ENCODE measurements at places on chromosomes 12 and 14. TPM values are rescaled to one million over a fixed set of nuclear protein-coding genes. Genes with fewer than 3 reads are reported as not detected.

GRCh38 chr12:49288412-49288853 is 6.5 kb upstream of the PRPH start:
- DNase-seq: peak; percentile 49

GRCh38 chr12:103441437-103442181 is 54.2 kb downstream of the C12orf42 start:
- no peak for DNase-seq

DNA sequence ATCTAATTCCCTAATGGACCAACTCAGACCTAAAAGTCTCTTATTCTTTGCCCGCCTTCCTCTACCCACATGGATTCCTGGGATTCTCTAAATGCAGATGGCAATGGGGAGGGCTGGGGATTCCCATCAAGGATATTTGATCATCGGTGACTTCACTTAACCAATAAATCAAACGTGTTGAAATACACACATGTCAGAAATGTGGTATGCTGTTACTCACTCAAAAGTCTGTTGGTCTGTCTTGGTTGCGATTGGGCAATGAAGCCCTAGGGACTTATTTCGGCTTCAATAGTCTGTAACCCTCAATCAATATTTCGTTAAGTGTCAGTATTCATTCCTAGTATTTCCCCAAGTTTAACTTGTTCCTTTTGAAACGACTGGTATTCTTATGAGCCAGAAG is 117.2 kb upstream of the DIO3 start:
- no peak for DNase-seq

DNA sequence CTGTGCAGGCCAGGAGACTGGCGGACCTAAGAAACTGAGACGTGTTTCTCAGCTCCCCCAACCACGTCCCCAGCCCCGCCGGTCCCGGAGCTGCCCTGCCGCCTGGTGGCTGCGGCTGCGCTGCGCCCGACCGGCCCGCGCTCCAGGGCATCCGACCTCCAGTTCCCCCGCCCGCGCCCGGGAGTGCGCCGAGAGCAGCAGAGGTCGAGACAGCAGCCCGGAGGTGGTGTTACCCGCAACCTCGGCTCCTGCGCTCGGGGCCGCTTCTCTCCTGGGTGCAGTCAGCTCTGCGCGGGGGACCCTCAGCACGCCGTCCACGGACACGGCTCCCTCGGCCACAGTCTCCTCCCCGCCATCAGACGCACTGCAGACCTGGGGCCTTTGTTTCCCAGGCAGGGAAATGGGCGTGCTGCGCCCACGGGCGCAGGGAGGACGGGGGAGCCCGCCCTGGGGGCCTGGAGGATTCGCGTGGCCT is 21.6 kb upstream of the GPR132 start:
- DNase-seq: peak; percentile 74

DNA sequence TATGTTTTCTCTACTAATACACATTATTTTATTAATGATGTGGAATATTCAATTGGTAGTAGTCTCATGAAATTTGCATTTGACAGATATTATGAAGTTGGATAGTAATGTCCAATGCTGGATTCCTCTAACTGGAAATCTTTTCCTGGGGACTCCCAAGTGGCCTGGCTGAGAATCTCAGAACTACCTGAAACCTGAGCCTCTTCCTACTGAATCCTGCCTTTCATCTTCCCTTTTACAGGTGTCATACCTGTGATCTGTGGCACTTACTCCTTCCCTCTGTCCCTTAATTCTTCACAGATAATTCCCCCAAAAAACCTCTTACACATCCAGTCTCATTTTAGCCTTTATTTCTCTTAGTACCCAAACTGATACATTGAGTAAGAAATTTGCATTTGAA is 89.7 kb upstream of the MYF6 start:
- no peak for DNase-seq

GRCh38 chr12:96879301-96879700 is 27.8 kb upstream of the NEDD1 start:
- DNase-seq: no peak

DNA sequence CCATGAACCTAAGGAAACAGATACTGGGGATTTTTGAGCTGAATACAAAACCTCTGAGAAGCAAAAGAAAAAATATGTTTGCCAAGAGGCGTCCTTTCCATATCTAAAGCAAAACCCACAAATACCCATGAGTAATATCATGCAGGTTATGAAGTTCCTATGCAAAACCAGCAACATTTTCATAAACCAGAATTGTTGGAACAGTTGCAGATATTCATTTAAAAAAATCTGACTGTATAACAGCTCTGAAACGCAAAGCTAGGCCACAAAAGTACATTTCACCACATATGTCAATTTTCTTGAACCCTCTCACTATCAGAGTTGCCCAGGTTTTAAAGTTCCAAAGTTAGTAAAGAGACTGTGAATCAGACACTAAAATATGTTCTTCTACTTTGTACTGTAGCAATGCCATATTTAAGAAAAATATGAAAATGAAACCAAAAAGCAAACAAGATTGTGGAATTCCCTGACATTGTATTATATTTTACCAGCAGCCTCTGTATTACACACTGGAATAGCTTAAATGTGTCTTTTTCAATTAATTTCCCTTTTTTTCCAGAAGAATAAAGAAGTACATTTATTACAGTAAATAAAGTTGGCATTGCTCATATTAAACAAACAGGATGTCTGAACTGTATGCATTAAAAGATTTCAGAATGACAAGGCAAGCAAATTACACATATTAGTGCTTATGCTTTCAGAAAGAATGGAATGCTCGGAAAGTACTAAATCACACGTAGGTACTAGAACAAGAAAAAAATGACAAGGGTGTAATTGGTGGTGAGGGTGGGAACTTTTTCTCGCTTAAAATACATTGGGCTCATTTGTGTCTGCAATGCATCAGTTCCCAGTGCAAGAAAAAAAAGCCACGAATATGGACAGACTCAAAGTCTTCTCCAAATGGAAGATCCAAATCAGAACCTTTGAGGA is 33.6 kb upstream of the HIF1A start:
- no peak for DNase-seq

DNA sequence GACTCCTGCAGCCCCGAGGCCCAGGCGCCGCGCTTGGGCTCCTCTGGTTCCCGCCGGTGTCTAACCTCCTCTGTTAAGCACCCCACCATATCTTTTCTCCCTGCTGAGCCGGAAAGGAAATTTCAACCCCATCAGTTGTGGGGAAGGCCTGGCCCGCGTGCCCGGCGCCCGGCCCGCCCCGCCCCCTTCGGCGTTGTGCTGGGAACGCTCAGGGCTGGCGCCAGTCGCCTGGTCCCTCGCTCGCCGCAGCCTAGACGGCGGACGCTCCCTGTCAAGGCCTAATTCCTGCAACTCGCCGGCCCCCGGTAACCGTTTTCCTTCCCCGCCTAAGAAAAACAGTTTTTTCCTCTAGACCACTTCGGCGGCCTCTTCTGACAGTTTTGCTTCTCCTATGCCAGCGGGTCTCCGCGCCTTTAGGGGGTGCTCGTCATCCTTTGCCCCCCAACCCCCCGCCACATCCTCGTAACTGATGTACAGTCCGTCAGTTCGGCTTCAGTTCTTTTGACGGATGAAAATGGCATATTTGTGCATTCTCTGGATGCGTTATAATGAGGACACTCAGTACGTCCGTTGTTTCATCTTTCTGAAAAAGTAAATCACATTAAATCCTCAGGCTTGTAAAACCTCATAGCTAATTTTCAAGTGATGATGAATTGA is 506 bp upstream of the NAP1L1 start:
- no peak for DNase-seq

DNA sequence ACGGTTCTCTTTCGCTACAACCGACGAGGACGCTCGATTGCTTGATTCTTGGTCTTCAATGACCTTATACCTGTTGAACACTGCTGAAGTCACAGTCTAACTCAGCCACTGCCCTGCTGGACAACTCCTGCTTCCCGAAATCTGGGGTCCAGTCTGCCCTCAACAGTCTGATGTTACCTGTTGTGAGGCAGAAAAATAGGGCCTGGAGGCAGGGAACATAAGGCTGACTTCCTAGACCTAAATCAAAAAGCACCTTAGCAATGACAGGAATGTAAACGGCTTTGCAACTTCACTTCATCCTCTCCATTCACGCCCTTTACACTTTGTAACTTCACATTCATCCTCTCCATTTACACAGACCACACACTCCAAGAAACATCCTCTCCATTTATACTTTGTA is 597 bp upstream of the GLTP start:
- DNase-seq: no peak

- DNase-seq: no peak
Observed at GRCh38 chr12:107035733-107036132, 48.8 kb upstream of the MTERF2 start.

GRCh38 chr14:52352061-52352491 is 38.0 kb downstream of the PTGER2 start:
- no peak for DNase-seq

GRCh38 chr14:85281921-85282320 is 248.0 kb upstream of the FLRT2 start:
- DNase-seq: no peak

GRCh38 chr12:107134558-107134957 is 41.2 kb upstream of the CRY1 start:
- no peak for DNase-seq

DNA sequence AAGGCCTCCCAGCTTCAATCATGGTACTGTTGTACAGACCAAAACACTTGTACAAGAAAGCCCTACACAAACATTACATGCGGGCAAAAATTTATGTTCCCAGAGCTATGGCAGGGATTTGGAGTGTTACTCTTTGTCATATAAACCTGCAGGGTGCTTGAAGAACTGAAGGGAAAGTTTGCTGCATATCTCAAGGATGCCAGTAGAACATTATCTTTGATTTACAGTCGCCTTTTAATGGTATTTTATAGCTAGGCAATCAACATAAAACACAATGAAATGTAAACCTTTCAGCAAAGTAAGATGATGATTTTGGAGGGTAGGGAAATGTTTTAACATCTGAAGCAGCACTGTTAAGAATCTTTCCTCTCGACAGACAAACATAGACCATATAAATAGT is 305.6 kb downstream of the KCNH5 start:
- DNase-seq: no peak

DNA sequence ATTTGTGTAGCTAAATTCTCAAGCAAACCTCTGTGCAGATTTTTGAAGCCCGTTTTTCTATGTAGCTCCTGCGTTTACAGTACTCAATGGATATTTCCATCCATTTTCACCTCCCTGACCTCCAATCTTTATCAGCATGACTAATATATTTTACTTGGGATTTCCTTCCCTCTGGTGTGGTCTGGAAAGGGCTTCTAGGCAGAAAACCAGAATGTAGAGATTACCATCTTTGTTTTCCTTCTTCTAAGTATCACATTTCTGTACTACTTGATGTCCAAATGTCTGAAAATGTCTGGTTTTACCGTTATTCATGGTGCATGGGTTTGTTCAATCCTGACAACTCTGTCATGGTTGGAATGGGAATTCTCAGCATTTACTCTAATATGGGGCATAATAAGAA is 907.6 kb upstream of the FLRT2 start:
- no peak for DNase-seq

DNA sequence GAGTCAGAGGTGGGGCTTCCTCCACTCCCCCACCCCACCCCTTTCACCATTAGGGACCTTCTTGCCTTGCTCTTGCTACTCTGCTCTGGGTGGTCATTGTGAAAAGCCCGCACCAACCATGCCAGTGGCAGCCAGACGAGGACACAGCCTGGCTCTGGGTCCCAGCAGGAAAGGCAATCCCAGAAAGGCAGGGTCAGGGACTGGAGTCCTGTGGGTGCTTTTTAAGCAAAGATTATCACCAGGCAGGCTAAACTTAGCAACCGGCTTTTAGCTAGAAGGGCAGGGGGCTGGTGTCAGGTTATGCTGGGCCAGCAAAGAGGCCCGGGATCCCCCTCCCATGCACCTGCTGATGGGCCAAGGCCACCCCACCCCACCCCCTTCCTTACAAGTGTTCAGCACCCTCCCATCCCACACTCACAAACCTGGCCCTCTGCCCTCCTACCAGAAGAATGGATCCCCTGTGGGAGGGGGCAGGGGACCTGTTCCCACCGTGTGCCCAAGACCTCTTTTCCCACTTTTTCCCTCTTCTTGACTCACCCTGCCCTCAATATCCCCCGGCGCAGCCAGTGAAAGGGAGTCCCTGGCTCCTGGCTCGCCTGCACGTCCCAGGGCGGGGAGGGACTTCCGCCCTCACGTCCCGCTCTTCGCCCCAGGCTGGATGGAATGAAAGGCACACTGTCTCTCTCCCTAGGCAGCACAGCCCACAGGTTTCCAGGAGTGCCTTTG is 1.2 kb upstream of the GAPDH start:
- DNase-seq: peak; percentile 75

GRCh38 chr14:72503696-72504368 is 390.1 kb downstream of the DPF3 start:
- no peak for DNase-seq

DNA sequence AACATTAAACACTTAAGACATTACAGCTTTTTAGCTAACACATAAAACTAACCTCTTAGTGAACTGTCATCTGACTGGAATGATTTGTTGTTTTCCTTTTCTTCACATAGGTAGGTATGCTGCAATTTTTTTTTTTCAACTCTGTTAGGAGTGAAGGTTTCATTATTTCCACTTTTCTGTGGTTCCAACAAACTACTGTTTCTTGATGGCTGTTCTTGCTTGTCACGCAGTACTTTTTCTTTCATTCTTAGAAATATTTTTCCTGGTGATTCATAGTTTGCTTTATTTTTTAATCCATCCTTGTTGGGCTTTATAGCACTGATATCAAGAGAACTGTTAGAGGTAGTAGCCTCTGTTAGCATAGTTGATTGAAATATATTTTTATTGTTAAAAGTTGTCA is 6.3 kb downstream of the MIS18BP1 start:
- no peak for DNase-seq

DNA sequence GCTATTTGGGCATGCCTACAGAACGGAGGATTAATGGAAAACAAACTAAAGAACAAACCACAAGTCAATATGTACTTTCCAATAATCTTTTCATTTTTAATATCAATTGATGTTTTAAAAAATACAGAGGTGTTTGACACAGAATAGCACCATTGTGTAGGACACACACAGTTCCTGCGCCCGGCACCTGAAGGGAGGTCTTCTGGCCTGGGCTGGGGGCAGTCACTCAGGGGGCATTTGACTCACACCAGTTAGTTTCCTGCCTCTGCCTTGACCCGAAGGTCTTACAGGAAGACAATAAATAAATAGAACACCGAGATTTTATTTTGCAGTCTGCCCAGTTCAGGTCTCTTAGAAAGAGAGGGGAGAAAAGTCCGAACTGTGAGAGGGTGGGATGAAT is 9.5 kb downstream of the TMEM106C start:
- no peak for DNase-seq

- DNase-seq: no peak
Observed at GRCh38 chr12:50004696-50005095, 20.6 kb downstream of the RACGAP1 start.

Gene NPFF
- total RNA-seq: 0.98 TPM

Gene BIN2
- total RNA-seq: 2.3 TPM

Gene OR4E2
- not detected for total RNA-seq

Gene CCDC196
- not detected for total RNA-seq

Gene TAS2R10
- 1.3 TPM for total RNA-seq

Gene AGAP2
- 1.8 TPM for total RNA-seq

Gene CCDC177
- not detected for total RNA-seq

Gene CACNB3
- total RNA-seq: 4.0 TPM

Gene POTEG
- not detected for total RNA-seq

Gene SMCO2
- total RNA-seq: not detected

Gene UNC79
- not detected for total RNA-seq

Gene PSME1
- total RNA-seq: 151 TPM

Gene AEBP2
- total RNA-seq: 38.2 TPM
